ENCODE measurements at places on chromosomes 2 and 18.

GRCh38 chr2:137168552-137168951 lies 403.2 kb downstream of the THSD7B start:
- DNase-seq: no peak

GRCh38 chr2:54755641-54756326 lies 32.3 kb downstream of the EML6 start:
- DNase-seq: no peak

- DNase-seq: no peak
Measured at GRCh38 chr2:235808366-235808765, 314.5 kb downstream of the AGAP1 start.

DNA sequence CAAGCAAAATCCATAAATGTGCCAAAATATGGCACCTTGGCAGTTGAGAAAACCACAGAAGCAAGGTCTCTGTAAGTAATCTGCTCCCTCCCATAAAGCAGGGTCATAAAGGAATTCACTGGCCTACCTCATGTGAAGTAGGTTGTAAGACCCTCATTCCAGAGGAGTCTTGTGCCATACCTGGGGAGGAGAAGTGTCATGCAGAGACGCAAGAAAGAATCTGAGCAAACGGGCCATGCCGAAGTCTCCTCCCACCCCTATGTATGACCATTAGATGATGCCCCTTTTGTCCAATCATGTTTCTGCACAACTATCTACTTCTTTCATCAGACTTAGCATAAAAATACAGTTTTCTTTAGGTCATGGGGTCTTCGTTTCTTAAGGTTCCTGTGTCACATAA lies 14.6 kb downstream of the NMUR1 start:
- no peak for DNase-seq

DNA sequence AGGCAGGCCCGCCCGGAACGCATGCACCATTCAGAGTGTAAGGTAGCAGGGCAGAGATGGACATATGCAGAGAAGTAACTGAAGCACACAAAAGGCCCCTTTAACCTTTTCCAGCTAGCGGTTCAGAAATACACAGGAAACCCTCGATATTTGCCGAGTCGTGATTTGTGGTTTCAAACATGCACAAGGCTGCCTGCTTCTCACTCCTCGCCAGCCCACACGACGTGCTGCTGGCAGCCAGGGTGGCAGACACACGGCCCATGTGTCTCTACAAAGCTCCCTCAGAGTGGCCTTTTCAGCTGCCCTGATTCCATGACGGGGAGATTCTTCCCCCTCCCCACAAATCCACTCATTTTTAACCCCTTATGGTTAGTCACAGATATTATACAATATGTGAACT lies 23.6 kb downstream of the ZBTB7C start:
- DNase-seq: no peak

GRCh38 chr2:239791526-239792404 lies 233.4 kb downstream of the NDUFA10 start:
- no peak for DNase-seq

Measured in CD4-positive, alpha-beta T cell treated with Interleukin-6 at 100 ng/mL for 8 hours (primary cell).